Naive thymus-derived CD4-positive, alpha-beta T cell (primary cell): ENCODE measurements at places on chromosomes 7 and 10. TPM values are rescaled to one million over a fixed set of nuclear protein-coding genes. Genes with fewer than 3 reads are reported as not detected.

Gene TEX36
- total RNA-seq: not detected

Gene CRCP
- total RNA-seq: 30.9 TPM

Gene SRI
- total RNA-seq: 60.0 TPM

Gene OR2A12
- not detected for total RNA-seq

Gene STEAP4
- total RNA-seq: 6.2 TPM
